ENCODE measurements at places on chromosomes 6 and 20.

DNA sequence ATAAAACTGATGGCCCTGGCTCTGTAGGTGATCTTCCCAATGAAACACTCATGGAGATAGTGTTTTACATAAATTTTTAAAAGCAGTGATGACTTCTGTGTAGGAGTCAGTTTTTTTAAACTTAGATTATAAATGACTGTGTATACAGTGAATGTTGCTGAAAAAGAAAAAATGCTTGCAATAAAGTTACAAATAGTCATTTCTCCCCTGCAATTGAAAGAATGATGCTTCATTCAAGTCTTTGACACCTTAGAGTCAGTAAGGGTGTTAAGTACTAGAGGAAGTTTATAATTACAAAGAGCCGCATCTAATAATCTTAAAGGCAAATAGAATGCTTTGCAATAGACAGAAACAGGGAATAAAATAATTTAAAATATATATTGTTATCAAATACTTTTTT is 27.6 kb downstream of the ZNF292 start:
- H3K27ac ChIP-seq, result no peak overlapping the region
- peaks cover 18% of the 10 kb centered on the region for H3K4me1 ChIP-seq
- no peaks in the 10 kb centered on the region for H3K27me3 ChIP-seq
- H3K36me3 ChIP-seq, result no peaks in the 10 kb centered on the region

DNA sequence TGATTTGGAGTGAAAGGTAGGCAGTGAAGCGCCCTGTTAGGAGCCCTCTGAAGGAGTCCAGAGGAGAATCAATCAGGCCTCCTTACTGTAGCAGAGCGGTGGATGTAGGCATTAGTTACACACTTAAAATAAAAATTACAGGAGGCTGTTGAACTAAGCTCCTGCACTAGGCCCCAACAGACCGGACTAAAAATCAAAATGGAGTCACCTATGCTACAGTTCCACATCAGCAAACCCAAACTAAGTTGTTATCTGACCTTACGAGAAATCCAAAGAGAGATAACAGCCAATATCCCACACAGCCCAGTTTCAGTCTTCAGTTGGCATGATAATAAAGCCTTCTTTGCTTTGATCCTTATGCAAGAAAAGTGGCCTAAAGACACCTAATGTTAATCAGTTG is 26.8 kb downstream of the SGK1 start:
- no peaks in the 10 kb centered on the region for H3K36me3 ChIP-seq
- H3K27ac ChIP-seq, result no peak overlapping the region
- peaks cover 19% of the 10 kb centered on the region for H3K4me1 ChIP-seq
- DNase-seq, result no peak

GRCh38 chr20:17229256-17229655 is 2.4 kb downstream of the PCSK2 start:
- no peak for DNase-seq
- no peaks in the 10 kb centered on the region for H3K36me3 ChIP-seq
- H3K4me1 ChIP-seq, result no peaks in the 10 kb centered on the region
- no peaks in the 10 kb centered on the region for H3K27me3 ChIP-seq

GRCh38 chr6:13485923-13486562 is 1.4 kb downstream of the GFOD1 start:
- no peak for DNase-seq
- no peaks in the 10 kb centered on the region for H3K27me3 ChIP-seq
- H3K4me3 ChIP-seq, result peak overlapping the region; percentile 92
- peaks cover 64% of the 10 kb centered on the region for H3K4me1 ChIP-seq
- no peaks in the 10 kb centered on the region for H3K36me3 ChIP-seq
- peak overlapping the region; percentile 97 for H3K27ac ChIP-seq

DNA sequence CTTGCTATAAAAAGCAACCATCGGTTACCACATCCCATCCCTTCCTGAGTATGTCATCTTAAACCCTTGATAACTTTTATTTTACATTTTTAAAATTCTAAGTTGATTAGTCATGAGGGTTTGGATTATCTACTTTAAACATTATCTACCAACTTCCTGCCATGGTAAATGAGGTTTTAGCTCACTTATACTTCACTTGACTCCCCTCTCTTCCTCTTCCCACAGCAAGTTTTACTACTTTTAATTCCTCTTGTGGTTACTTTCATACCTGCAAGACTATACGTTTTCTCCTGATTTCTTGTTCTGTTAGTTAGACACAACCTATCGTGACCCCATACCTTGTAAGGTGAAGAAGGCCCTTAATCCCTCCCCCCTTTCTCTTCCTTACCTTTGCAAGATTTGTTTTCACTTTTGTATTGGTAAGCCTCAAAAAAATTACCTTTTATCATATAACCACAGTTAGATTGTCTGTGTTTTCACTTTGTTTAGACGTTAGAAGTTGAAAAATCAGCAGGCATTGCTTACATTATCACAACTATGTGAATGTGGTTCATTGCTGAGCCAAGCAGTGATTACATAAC is 60.1 kb upstream of the OGFRL1 start:
- H3K36me3 ChIP-seq, result no peaks in the 10 kb centered on the region
- no peak overlapping the region for H3K27ac ChIP-seq
- no peaks in the 10 kb centered on the region for H3K4me1 ChIP-seq

DNA sequence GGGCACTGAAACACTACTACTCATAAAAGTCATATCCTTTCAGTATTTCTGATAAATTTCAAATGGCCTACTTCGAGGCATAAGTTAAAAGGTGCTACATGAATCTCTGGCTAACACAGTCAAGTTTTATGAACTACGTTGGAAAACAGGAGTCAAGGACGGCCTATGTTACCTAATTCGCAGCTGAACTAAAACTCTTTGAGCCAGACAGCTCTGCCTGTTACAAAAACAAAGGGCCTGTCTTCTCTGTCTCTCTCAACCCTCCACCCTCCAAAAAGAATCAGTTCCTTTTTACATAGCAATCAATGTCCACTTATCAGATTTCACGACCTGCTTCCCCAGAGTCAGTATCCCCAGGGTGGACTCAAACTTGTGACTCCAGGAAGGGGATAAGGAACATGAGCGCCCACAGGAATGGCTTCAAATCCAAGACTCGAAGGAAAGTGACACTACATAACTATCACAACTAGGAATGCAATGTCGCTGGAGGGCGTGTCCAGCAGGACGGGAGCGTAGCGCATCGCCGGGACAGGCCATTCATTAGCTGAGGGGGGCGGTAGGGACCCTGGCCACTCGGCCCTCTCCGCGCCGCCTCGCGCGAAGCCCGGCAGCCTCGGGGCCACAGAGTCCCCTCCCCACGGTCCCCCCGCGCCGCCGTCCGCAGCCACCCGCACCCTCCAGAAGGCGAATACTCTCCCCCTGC is 591 bp downstream of the IBTK start:
- no peaks in the 10 kb centered on the region for H3K4me1 ChIP-seq
- no peaks in the 10 kb centered on the region for H3K27me3 ChIP-seq
- DNase-seq, result no peak

- no peak overlapping the region for H3K27ac ChIP-seq
- no peak overlapping the region for H3K4me3 ChIP-seq
- DNase-seq, result no peak
- H3K4me1 ChIP-seq, result no peaks in the 10 kb centered on the region
These were observed 67.8 kb upstream of the TAB2 start for GRCh38 chr6:149249370-149250357.

GRCh38 chr6:143301188-143301587 is 149.3 kb downstream of the ADAT2 start:
- H3K4me1 ChIP-seq, result no peaks in the 10 kb centered on the region
- DNase-seq, result no peak
- H3K36me3 ChIP-seq, result no peaks in the 10 kb centered on the region
- no peak overlapping the region for H3K4me3 ChIP-seq
- no peaks in the 10 kb centered on the region for H3K27me3 ChIP-seq

Measured in esophagus squamous epithelium (tissue), 5 donors.